ENCODE measurements at places on chromosomes 12 and 14. TPM values are rescaled to one million over a fixed set of nuclear protein-coding genes. Genes with fewer than 3 reads are reported as not detected.

- ATAC-seq, result no peak
Measured at GRCh38 chr14:104883681-104884361, 18.8 kb downstream of the CEP170B start.

GRCh38 chr12:62912644-62913043 is 22.3 kb downstream of the PPM1H start:
- no peak for ATAC-seq

The TEDC1 gene
- total RNA-seq, result 23.3 TPM

- ATAC-seq, result no peak
Measured at GRCh38 chr12:122849352-122850047, 14.2 kb downstream of the HIP1R start.

DNA sequence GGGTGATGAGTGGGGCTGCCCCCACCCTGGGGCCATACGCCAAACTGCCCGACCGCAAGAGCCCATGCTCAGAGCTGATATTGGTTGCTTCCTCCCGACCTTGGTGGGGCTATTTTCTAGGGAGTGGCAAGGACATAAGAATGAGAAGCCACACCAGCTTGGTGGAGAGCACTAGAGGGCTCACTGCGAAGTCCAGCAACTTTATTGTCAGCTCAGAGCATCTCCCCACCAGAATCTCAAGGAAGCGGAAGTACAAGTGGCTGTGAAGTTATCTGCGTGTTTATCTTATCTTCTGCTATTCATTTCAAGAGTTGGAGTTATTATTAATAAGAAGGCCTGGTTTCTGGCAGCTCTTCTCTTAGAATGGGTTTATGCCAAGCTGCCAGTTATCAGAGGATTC is 4.9 kb upstream of the PLXNC1 start:
- no peak for ATAC-seq

The FAR2 gene
- 6.2 TPM for total RNA-seq

The SYNE3 gene
- total RNA-seq, result 78.9 TPM

DNA sequence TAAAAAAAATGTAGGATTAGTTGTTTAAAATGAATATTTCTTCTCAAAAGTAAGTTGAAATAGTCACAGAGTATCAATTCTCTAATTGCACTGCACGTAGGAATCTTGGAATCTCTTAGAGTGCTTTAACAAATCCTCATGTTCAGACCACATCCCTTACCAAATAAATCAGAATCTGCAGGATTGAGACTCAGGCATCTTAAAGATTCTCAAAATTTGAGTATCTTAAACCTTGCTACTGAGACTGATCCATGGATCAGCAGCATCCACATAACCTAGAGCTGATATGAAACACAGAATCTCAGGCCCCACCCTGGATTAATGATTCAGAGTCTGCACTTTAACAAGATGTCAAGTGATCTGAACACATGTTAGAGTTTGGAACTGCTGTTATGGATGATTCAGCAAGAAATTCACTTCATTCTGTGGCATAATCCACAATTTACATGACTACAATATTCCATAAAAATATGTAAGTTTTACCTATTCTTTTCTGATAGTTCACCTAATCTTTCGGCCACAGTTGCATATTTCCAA is 58.7 kb downstream of the ADAMTS20 start:
- no peak for ATAC-seq

DNA sequence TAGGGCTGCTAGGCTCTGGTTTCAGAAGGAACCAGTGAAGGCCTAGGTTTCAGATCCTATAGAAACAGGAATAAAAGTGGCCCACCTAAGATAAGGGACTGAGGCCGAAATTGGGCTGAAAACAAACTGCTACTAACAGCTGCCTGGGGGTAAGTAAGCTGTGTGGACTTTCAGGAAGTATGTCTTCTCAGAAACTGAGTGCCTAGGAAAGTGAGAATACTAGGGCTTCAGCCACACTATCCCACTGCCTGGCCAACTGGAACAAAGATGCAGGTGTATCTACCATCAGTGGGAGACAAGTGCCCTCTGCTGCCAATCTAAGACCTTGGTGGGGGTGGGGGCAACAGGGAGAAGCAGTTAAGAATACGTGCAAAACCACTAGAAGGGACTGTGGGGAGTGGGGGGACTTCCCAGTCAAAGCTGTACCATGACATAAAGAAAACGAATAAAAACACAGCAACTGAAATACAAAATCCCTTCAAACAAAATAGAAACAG is 82.5 kb downstream of the MED13L start:
- peak; percentile 97 for ATAC-seq

DNA sequence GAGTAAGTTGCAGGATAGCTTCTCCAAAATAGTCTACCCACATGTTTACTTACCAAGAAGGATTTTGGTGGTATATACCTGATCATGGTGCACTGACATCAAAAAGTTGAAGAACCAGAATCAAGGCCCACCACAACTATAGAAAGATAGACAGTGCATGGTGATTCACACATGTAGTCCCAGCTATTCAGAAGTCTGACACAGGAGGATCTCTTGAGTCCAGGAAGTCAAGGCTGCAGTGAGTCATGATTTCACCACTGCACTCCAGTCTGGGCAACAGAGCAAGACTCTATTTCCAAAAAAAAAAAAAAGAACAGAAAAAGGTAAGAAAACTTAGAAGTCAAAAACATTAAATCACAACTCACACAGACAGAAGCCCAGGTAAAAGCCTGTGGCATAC is 422.2 kb upstream of the FOXG1 start:
- no peak for ATAC-seq

GRCh38 chr14:99240627-99241324 is 31.2 kb downstream of the BCL11B start:
- ATAC-seq, result peak; percentile 30

GRCh38 chr12:94615260-94616181 is 34.8 kb downstream of the TMCC3 start:
- ATAC-seq, result peak; percentile 12

DNA sequence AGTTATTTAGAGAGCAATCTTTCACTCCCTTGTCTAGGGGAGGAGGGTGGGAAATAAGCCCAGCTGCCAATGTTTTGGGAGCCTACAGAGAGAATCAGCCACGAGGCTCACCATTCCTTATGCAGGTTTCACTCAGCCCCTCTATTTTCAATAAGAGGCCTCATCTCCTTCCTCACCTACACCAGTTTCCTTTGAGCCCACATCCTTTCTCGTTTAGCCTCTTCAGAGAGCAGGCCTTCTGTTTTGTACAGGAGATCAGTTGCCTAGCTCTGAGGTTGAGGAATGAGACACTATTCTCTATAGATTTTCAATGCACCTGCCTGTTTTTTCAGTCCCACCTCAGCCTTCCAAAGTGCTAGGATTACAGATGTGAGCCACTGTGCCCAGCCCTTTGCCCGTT is 17.9 kb downstream of the SNAPC1 start:
- peak; percentile 99 for ATAC-seq

DNA sequence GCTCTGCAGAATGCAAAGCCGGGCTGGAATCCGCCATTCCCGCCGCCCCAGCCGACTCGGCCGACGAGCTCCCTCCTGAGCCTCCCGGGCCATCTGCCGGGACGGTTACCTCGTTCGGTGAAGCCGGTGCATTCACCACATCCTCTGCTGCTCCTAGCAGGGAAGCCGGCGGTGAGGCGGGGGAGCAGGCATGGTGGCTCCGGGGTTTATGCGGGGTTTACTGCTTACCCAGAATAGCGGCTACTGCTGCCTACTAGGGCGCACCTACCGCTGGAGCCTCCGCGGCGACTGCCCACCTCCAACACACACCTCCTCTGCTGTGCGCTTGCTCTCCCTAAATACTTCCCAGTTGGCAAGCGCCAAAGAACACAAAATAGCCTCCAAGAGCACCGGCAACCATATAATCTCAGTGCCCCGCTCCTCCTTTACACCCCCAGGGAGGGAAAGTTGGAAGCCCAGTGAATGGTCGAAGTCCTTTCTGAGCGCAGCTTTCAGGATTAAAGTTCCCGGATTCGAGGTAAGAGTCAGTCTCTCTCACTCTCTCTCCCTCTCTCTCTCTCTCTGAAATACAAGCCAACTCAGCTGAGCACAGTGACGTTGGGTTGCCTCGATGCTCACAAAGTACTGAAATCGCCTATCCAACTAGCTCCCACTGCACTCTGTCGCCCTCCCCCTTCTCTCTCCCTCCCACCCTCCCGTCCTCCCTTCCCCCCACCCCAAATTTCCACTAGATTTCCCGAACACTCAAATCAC is at the start of gene TBX5:
Gene TBX5, minus strand, starts transcription at position 626 of the 753 bp plus-strand sequence. CDS start 2,246 bp downstream, outside the sequence.
- ATAC-seq, result no peak

The KLHL33 gene
- 0.11 TPM for total RNA-seq

The ATL1 gene
- total RNA-seq, result 1.8 TPM

DNA sequence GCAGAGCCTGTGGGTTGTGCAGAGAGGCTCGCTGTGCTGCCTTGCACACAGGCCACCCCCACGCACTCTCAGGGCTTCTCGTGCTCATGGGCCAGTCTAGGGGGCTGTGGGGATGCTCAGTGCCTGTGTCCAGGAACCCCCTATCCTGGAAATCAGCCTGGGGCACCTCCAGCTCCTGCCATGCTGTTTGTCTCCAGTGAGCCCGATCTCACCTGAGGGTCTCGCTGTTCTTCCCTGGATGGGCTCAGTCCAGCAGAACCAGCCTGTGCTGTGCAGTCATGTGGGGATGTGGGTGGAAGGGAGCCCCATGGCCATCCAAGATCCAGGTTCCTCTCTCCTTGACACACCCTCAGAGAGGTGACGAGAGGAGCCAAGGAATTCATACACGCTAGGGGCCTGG is 26.7 kb downstream of the SERPINA1 start:
- ATAC-seq, result no peak

The ACOT2 gene
- total RNA-seq, result 16.3 TPM

GRCh38 chr14:92675976-92676375 is 72.5 kb downstream of the LGMN start:
- ATAC-seq, result no peak

GRCh38 chr12:110100315-110100970 is 23.7 kb upstream of the IFT81 start:
- peak; percentile 72 for ATAC-seq

GRCh38 chr14:61196792-61197191 is 84.3 kb downstream of the TMEM30B start:
- ATAC-seq, result no peak

DNA sequence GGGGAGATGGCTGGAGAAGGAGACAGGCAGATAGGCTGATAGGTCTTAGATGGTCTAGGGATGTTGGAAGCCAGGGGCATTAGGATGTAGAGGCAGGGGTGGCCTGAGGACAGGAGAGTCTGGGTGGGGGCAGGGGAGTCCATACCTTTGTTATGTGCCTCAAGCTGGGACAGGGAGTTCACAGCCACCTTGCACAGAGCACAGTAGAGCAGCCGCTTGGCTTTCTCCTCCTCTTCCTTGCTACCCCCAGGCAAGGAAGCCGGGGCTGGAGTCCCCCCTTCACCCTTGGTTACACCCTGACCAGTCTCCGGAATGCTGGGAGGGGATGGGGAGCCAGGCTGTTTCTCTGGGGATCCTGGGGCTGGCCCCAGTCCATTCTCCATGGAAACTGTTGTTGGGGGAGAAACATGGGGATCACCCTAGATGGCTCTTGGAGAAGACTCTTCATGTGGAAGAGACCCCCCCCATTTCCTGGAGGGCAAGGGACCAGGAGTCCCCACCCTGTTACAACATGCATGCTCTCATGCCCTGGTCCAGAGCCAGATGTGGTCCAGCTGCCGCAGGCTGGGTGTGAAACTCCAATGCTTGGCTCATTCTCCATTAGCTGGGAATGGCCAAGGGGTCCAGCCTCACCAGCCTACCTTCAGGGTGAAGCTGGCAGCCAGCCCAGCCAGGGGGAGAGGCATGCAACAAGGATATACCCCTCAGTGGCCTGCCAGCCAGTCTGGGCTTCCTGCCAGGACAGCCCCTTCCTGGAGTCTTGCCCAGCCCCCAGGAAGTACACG is 7.2 kb upstream of the GPR84 start:
- ATAC-seq, result no peak

DNA sequence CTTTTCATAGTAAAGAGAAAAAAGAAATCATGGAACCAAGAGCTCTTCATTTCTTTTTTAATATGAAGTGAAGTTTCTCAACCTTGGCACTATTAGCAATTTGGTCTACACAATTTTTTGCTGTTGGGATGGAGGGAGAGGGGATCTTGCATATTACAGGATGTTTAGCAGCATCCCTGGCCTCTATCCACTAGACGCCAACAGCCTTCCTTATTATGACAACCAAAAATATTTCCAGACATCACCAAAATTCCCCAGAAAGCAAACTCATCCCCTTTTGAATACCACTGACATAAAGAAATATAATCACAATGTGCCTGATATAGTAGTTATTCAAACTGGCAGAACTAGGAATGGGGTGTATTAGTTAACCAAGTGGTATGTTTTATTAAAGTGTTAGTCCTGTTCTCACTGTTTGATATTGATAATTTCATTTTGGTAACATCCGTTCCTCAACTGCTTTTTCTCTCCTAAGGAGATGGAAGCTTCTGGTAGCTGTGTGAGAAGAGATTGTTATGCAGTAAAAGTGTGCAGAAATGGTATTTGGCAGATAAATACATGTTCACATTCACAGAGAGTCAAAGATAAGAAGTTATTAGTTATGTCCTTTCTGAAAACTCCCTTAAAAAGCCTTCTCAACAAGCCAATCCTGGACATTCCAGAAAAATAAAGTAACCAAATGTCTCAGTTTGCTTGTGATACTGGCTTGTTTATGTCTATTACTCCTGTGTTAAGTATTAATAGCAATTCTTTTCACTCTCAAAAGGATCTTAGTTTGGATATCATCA is 699.9 kb downstream of the C12orf50 start:
- no peak for ATAC-seq

DNA sequence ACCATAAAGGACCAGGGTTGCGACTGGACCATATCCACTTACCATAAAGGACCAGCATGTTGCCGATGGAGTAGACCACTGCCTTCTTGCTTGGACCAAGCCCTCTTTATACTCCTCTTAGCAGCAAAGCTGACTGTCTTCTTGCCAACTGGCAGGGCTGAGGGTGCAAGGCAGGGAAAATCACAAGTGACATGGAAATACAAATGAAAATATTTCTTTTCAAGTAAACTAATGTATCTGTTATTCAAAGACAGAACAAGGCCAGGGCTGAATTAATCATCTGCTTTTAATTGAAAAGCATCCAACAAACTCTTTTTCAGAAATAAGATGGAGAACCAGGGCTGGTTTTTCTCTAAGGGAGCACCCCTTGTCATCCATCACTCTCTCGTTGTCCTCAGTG is at the start of gene CELA1:
Gene CELA1, minus strand, starts transcription at position 99 of the 400 bp plus-strand sequence. Its CDS starts 41 bp downstream, at position 58.
- no peak for ATAC-seq

The ADAMTS20 gene
- total RNA-seq, result not detected

DNA sequence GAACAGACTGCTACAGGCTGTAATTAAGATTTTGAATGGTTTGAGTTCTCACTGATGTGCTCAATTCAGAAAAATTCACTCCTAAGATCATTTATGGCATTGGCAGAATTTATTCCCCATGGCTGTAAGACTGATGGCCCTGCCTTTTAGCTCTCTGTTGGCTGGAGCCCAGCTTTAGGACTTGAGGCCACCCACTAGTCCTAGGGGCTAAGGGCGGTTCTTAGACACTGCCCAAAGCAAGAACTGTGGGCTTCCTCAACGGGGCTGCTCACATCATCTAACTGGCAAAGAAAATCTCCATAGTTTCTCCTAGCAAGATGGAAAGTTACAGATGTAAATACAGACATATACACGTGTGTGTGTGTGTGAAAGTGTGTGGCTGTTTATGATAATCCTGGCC is 3.4 kb upstream of the CCER1 start:
- ATAC-seq, result no peak

GRCh38 chr14:79576424-79576823 is 634.9 kb downstream of the DIO2 start:
- ATAC-seq, result no peak

- no peak for ATAC-seq
Measured at GRCh38 chr12:100842156-100842555, 47.6 kb downstream of the ANO4 start.

All from activated T-helper 17 cell treated with anti-CD3 and anti-CD28 coated beads, Interleukin-2, amount 50 U/mL, for 72 hours (primary cell).